ENCODE measurements at places on chromosomes 4 and X. TPM values are rescaled to one million over a fixed set of nuclear protein-coding genes. Genes with fewer than 3 reads are reported as not detected.

Gene L1CAM
- 53.7 TPM for total RNA-seq

Gene CT45A5
- total RNA-seq, result not detected

Gene EGFL6
- total RNA-seq, result not detected

Gene FRG1
- 67.0 TPM for total RNA-seq
